CD4-positive, alpha-beta T cell treated with Interferon alpha-2 for 1 hour (primary cell): ENCODE measurements at places on chromosomes 13 and 19.

- no peak for DNase-seq
Measured at GRCh38 chr19:49425922-49426592, 869 bp downstream of the GFY start.

DNA sequence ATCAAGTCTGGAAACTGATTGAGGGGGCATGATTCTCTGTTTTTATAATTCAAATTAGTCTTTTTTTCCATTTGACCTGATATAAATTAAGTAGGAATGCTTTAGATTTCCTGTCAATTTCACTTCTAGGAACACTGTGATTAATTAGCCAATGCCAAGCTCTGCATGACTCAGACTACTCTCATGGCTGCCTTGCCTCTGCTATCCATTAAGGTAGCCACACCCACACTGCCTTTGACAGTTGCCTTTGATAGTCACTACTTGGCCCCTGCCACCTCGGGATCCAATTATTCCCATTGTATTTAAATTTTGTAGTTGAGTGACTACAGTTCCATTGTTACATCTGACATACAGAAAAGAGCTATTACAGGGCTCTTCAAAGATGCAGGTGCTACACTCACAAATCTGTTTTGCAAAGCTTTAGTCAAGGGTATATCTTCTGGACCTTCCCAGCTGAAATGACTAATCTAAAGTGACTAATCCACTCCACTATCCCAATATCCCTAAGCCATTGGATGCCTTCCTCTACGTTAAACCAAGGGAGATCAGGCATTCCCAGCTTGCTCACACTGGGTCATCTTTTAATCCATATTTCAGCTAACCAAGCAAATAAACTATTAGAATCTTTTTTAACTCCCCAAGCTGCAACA is 1193.1 kb upstream of the MIR17HG start:
- no peak for DNase-seq

GRCh38 chr13:98752467-98753290 is at the start of gene SLC15A1:
Gene SLC15A1, minus strand, starts transcription at chr13:98752672. Its CDS starts 74 bp downstream, at chr13:98752598.
- DNase-seq = no peak

DNA sequence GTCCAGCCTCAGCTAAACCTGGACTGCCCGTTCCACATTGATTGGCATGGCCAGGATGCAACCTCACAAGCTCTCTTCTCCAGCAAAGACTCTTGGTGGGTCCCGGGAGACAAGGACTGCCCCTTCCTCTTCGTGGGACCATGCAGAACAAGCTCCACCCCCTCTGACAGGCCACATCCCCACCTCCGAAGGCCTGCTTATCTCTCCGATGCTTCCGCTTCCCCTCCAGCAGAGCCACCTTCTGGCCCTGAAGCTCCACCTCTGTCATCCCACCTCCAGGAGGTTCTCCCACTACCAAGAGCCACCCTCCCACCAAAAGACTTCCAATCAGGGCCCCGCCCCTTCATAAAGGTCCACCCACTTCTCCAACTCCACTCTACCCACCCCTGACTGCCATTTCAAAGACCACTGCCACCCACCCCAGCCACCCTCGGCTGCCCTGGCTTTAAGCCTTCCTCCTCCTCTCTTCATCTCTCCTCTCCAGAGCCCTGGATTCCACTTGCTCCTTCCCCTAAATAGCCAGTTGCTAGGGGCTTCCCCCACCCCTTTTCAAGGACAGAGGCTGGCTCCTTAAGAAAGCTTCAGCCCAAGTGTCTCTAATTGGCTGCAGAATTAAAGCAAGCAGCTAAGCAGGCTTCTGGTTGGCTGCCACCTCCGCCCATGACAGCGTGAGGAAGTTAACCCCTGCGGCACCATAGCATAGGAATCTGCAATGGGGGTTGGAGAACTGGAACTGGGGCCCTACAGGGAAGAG is 9.9 kb downstream of the LRFN1 start:
- DNase-seq = no peak

DNA sequence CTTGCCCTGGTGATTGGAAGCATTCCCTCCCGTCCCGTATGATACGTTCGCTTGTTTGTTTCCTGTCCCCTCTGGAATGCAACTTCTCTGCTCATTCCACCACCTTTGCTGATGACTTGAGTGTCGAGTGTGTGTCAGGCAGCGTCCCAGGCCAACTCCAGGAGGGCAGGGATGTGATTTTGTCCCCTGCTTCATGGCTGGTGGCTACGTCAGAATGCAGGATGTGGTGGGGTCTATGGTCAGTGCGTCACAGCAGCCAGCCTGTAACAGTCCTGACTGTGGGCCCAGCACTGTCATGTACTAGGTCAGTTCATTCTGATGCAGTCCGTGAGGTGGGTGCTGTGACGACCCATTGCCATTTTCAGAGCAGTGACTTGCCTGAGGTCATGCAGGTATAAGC is 16.2 kb downstream of the BRSK1 start:
- no peak for DNase-seq

GRCh38 chr19:1087813-1088415 is 7.3 kb downstream of the POLR2E start:
- DNase-seq = peak; percentile 71

- no peak for DNase-seq
Measured at GRCh38 chr13:101892296-101892695, 439.8 kb downstream of the ITGBL1 start.

DNA sequence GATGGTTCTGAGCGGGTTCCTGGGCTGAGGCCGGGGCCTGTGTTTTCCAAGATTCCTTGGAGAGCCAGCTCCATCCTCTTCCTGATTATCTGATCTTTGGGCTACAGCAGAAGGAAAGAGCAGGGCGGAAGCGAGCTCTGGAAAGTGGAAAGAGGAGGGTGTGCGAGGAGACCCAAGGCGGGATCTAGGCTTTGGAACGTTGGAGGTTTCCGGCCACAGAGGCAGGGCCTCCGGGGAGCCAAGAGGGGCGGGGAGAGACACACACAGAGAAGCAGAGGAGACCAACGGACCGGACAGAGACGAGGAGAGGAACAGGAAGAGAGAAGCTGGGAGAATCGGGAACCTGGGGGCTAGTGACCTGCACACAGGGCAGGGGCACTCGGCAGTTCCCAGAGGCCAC is at the start of gene CLEC11A:
TSS of gene CLEC11A (plus strand) at position 296 of the 400 bp plus-strand sequence. CDS start 162 bp downstream, outside the sequence.
- no peak for DNase-seq

GRCh38 chr19:55553217-55554182 is 8.2 kb upstream of the SBK3 start:
- no peak for DNase-seq
